ENCODE measurements at places on chromosomes 7 and 10.

GRCh38 chr7:121075952-121076349 is 87.4 kb downstream of the CPED1 start:
- DNase-seq, result no peak

GRCh38 chr7:79257959-79258358 is 195.5 kb downstream of the MAGI2 start:
- DNase-seq, result no peak

DNA sequence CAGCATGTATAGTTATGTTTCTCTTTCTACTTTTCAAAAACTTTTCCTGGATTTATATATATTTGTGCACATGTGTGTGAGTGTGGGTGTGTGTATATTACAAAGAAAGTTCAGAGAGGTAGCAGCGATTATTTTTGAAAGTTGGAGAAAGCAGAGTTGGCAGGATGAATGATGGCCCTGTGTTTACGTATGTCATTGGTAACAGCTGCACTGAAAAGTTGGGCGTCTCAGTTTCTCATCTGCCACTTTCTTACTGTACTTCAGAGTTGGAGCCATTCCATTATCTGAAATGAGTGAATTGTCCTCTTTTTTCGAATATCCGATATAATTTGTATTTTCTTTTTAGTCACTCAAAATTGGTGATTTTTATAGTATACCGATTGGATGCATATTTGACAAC is 172.2 kb downstream of the CDK14 start:
- DNase-seq, result no peak

DNA sequence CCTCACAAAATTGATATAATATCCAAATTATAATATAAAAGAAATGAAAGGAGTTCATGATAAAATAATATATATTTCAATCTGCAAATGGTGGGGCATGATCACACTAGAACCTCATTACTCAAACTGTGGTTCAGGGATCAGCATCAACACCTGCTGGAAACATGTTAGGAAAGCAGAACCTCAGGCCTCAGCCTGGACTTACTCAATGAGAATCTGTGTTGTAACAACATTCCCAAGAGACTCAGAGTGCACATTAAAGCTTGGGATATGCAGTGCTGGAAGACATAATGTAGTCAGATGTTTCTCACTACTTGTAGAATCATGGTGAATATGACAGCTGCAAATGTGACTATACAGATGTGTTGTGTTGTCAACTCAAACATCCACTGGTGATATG is 81.7 kb upstream of the ITPRID1 start:
- no peak for DNase-seq

GRCh38 chr7:94933256-94933990 is 26.0 kb downstream of the PPP1R9A start:
- DNase-seq, result no peak

DNA sequence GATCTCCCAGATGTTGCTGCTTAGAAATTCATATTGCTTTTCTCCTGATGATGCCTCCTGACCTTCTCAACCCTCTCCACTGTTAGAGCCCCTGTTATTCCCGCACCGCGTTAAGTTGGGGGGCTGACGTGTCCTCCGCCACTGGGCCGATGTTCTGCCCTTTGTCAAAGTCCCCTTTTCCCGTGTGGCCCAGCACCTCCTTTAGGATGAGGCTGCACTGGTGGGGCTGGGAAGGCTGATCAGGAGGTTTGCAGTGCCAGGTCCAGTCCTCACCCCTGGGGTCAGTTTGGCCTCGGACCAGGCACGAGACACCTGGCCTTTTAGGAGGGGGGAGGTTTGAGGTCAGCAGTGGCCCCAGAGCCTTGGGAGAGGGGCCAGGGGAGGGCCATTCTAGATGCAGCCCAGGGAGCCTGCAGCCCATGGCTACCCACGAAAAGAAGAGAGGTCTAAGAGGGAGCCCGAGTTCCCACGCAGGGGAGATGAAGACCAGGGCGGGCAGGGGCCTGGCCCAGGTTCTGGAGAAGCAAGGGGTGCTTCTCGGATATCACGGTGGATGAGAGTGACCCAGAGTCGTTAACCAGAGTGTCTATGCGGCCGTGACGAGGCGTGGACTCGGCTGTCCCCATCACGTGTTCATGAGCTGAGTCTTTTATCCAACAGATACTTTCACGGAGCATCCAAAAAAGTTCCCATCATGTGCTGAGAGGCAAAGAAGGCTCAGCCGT is 150.4 kb downstream of the DNAJB6 start:
- no peak for DNase-seq

- no peak for DNase-seq
Measured at GRCh38 chr10:70430493-70431445, 10.7 kb downstream of the NODAL start.

DNA sequence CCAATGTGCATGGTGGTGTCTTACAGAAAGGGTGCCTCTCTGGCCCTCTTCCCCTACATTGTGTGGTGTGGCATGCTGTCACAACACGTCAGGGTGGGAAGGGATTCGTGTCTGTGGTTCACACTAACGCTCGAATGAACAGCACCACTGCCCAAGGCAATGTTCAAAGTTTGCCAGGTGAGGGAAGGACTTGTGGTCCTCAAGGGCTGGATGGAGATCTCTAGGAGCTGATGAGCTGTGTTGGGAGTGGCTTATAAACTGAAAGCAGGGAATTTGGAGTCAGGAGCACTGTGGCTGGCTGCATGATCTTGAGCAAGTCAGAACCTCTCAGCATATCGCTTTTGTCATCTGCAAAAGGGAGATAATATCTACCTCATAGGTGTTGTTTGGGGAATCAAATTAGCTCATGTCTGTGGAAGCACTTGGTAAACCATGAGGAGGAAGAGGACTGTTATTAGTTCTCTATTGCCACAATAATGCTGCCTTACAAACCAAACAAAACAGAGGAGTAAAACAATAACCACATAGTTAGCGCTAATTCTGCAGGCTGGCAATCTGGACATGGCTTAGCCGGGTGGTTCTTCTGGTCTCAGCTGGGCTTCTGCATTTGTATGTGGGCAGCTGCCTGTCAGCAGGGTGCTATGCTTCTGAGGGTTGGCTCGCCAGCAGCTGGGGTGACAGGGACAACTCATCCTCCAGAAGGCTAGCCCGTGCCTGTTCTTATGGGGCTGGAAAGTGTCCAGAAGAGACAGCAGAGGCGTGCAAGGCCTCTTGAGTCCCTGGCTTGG is 22.9 kb upstream of the C10orf105 start:
- no peak for DNase-seq

- DNase-seq, result no peak
Measured at GRCh38 chr7:17239046-17239445, 59.4 kb upstream of the AHR start.

GRCh38 chr10:42875798-42876341 is 93.3 kb downstream of the BMS1 start:
- DNase-seq, result no peak

DNA sequence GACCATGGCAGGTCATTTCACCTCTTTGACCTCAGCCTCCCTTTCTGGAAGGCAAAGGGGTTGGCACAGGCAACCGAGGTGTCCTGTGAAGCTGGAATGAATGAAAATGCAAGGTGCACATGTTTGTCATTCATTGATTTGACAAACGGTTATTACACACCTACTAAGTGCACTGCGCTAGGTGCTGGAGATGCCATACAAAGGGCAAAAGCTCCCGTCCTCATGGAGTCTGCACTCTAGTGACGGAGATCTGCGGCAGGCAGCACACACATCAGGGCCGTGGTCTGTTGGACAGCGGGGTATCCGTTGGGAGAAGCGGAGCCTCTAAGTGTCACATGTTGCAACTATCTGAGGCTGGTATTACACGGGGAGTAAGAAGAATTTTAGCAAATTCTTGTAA is 44.2 kb downstream of the PRF1 start:
- DNase-seq, result no peak

- DNase-seq, result no peak
Measured at GRCh38 chr10:109780997-109781396, 142.3 kb downstream of the XPNPEP1 start.

DNA sequence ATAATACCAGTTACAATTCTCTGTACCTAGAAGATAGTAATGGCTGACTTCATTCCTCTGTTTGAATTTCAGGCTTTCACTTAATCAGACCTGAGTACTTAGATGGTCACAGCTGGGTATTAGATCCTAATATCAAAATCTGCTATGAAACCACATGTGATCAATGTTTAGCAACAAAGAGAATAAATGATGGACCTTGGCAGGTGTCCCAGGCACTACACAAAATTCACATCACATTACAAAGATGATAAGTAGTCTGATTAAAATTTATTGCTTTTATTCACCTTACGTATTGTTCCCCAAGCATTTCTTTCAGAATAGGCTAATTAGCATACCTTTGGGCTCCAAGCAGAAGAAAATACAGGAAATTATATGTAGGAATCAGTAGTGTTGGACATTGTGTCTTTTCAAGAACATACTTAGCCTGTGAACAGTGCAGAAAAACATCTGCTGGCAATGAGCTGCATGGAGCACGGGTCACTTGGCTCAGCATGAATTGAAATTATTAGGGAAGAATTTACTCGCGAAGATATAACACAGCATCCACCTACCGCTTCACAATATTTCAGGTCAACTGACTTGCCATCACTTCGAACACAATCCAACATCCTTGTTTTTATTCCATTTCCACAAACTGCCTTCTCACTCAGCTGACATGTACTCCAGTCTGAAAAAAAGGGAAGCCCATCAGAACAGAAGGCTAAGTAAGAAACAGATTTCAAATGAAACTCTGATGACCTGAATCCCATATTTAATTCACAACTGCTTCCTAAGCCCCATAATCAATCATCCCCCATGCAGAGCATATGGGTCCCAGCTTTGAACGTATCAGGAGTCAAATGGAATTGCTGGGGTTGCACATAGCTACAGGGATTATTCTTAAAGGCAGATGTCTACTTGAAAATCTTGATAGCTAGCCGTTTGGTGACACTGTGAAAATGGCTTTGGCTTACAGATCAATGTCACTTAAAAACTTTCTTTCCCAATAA is 421.0 kb downstream of the THSD7A start:
- DNase-seq, result no peak

DNA sequence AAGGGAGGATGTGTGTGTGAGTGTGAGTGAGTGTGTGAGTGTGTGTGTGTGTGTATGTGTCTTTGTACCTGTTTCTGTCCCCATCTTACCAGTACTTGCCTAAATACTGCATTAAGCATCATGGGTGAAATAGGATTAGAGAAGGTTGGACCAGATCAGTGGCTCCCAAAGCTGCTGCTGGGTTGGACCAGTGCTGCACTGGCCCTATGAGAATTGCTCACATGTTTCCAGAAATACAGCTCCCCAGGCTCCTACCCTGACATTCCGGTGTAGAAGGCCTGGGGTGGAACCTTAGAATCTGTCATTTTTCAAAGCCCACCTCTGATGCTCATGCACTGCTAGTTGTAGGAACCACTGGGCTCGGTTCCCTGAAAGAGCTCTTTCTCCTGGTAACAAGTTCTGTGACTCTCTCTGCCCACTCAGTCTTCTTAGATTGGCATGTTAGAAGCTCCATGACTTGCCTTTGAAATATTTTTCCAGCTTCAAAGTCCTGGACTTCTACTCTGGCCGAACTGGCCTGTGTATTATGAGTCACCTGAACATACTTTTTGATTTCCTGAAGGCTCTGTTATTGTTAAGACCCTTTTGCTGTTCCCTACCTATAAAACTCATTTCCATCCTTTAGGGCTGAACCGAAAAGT is 224.7 kb downstream of the CUX1 start:
- no peak for DNase-seq

- no peak for DNase-seq
Measured at GRCh38 chr10:62738916-62739315, 65.6 kb upstream of the ADO start.

GRCh38 chr10:79479283-79479909 is 32.9 kb upstream of the EIF5AL1 start:
- DNase-seq, result no peak

DNA sequence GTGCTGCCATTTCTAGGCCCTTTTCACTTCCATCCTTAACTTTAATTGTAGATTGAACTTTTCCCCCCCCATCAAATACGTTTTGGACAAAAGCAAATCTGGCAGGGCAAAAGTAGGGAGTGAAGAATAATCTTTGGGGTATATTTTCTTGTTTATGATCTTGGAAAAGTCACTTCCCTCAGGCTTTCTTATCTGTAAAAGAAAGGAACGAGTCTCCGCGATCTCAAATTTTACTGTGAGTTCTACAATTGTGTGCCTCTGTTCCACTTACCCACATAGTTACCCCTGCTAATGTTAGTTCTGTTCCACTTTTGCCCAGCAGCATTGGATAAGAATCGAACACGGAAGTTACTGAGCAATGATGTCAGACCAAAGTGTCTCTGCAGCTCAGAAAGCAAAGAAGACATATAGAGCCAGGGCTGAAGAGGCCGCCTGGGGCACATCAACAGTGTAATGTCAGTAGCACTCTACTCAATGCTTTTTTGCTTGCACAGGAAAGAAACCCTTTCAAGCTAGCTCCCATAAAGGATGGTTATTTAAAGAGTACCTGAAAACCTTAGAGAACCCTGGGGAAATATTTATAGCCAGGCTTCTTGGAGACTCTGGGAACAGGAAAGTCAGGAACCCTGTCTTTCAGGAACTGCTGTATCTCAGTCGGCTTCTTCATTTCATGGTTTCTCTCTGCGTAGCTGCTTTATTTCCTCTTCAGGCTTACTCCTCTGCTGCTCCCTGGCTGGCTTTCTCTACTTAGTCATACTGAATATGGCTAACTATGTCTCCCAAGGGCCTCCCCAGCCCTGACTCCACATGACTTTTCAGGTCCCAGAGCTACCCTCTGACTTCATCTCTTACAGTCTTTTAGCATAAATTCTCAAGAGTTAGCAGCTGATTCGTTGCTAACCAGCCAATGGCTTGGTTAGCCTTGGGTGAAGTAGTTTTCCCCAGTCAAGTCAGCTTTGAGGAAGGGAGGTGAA is 123.7 kb upstream of the FAM3C start:
- no peak for DNase-seq

- peak; percentile 72 for DNase-seq
Measured at GRCh38 chr7:134669845-134670373, 23.3 kb downstream of the BPGM start.

- no peak for DNase-seq
Measured at GRCh38 chr10:71631007-71631861, 88.3 kb downstream of the C10orf105 start.

DNA sequence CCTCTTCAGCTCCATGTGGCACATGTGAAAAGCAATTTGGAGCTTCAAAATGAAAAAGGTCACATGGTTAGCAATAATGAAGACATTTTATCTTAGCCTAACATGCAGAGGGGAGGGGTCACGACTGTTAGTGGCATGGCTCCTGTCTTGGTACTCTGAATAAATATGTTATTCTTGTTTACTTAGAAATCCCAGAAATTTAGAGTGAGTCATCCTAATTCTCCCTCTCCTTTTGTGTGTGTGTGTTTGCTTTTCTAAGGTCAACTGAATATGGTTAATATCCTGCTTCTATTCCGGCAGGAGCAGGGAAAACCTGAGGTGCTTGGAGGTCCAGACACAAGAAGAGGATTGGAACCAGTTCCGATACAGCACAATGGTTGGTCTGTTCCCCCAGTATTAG is 17.6 kb downstream of the BCCIP start:
- DNase-seq, result no peak

DNA sequence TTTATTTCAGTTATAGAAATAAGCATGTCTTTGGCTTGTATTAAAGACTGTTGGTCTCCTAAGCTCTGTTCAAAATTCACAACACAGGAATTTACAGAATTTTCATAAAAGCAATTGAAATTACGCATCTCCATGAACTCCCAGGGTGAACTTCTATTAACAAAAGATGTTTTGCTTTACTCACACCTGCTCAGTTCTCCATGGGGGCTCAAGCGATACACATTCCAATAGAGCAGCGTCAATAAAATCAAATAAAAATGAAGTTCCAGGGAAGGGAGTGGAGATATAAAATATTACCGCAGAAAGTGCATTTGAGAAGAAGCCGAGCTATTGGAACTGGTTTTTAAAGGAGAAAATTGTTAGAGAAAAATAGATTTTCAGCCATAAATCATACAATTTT is 41.5 kb upstream of the ZNF438 start:
- no peak for DNase-seq

- DNase-seq, result no peak
Measured at GRCh38 chr10:351770-352334, 216.6 kb downstream of the ZMYND11 start.

All from activated T-cell treated with anti-CD3 and anti-CD28 coated beads, Interleukin-2, amount 50 U/mL, for 4 hours (primary cell).